ENCODE measurements at places on chromosomes 1 and 21. TPM values are rescaled to one million over a fixed set of nuclear protein-coding genes. Genes with fewer than 3 reads are reported as not detected.

The KRTAP21-2 gene
- not detected for total RNA-seq

DNA sequence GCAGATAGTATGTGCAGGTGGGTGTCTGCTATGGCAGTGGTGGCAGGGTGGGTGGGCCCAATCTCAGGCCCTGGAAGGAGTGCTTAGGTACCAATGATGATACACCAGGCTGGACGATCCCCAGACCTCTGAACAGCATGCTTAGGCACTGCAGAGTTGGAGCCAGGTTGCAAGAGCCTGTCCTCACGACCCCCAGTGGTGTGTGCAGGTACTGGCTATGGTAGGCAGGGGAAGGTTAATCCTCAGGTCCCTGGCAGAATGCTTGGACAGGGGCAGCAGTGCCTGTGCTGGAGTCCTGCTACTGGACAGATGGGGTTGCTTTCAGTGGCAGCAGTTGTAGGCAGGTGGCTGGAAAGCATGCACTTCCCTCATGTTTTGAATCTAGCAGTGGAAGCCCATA, 100.5 kb upstream of the NEK7 start:
- DNase-seq: peak; percentile 54

- no peak for DNase-seq
Observed at GRCh38 chr1:67041841-67042503, 12.0 kb downstream of the SLC35D1 start.

The S100A9 gene
- total RNA-seq: 10.6 TPM

The UBIAD1 gene
- total RNA-seq: 13.7 TPM

DNA sequence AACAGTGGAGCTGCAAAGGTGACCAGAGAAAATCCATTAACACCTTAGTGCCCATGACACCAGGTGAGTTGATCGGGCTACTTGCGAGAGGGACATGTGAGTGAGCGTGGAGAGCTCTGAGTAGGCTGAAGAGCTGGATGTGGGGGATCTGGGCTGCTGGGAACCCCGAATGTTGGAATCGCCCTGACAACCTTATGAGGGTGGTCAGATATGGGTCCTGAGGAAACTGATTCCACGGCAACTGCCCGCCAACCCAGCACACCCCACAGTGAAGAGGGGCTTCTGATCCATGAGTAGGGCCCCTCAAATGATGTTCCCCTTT, 705 bp upstream of the QSOX1 start:
- DNase-seq: no peak

The TTC39A gene
- total RNA-seq: 18.8 TPM

DNA sequence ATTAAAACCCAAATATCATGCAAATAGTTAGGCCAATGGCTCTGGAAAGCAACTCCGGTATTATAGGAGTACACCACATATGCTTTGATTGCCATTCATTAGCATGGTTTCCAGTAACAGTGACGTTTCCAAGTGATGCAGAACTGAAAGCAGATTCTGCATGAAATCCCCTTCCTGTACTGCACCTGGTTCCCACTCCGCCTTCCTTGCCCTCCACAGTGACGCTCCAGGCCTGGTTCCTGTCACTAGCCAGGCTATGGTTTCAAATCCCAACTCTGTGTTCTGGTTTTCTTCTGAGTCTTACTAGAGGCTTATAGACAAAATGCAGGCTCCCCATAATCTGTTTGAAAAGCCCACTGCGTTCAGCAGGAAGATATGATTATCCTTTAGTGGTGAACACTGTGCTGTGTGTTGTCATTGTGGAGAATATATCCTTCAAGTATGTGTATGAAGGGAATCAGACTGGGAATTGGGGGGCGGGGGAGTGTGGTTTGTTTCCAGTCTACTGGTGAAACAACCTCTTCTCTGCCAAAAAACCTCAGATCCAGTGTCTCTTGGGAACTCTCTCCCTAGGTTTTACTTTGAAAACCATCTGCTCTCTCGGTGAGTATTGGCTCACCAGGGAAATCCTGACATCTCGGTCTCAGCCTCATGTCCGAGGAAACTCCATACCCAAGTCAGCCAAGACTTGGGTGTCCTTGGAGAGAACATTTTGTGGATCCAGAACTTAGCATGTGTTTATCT, 78.7 kb downstream of the TYW3 start:
- DNase-seq: no peak

DNA sequence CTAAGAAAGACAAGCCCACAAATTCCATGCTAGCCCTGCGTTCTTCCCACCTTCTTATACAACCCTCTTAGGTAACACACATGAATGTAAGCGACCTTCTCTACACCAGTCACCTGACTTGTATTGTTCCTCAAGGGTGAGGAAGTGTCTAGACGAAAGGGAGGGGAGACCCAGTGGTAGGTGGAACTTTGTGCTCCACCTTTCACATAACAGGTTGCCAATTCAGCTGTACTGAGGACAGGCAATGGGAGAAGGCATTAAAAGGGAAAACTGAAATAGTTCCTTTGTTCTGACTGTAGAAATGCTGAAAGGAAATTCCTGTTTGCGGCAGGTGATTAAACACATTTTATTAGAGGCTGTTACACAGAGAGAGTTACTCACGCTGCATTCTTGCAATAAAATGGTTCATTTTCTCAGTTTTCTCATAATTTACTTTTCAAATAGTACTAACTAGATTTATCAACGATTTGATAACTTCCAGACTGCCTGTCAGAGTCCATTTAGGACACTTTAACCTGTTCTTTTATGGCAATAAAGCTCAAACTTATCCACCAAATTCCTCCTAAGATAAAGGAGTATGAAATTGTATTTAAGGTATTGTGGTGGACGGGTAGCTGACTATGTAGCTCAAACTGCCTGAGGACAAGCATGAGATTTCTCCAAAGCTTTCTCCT, 17.8 kb upstream of the CHRM3 start:
- peak; percentile 6 for DNase-seq

GRCh38 chr1:91699339-91699974, 186.5 kb downstream of the TGFBR3 start:
- DNase-seq: no peak

DNA sequence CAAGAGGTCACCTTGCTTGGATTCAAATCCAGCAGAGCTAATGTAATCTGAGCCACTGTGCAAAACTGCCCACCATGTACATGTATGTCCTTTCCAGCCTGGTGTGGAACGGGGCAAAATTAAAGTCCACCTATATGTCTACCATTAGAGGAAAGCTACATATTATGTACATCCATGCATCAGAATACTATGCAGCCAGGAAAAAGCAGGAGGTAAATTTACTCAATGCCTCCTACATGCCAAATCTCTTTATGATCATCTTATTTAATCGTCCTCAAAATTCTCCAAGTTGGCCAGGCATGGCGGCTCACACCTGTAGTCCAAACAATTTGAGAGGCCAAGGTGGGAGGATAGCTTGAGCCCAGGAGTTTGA, 6.3 kb upstream of the ZNF683 start:
- no peak for DNase-seq

- no peak for DNase-seq
Observed at GRCh38 chr1:164735315-164736052, 176.5 kb downstream of the PBX1 start.

GRCh38 chr1:87194271-87194774, 134.4 kb upstream of the LMO4 start:
- no peak for DNase-seq

The EDEM3 gene
- total RNA-seq: 44.5 TPM

DNA sequence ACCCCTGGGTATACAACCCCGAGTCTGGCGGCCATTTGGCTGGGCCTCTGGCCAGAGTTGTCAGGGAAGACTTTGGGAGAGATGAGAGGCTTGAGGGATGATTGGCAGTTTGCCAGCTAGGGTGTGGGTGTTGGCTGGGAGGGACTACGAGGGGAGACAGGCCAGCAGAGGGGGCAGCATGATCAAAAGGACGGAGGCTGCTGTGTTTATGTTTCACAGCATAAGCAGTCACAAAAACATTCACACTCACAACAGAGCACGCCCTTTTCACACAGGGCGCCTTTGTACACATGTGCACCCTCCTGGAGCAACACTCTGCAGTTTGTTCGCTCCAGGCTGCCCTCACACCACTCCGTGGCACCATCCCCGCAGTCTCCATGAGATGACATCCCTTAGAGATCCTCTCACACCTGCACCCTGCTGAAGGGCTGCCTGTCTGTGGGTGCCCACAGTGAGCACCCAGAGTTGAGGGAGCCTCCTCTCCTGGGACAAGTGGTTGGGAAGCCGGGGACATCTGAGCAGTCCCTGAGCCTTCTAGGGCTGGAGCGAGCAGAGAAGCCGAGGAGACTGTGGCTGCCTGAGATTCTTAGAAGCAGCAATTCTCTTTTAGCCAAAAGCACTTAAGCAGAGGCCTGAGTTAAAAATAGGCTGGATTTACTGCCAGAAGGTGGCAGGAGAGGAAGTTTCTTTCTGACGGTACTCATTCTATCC, 15.4 kb downstream of the EFNA3 start:
- no peak for DNase-seq

The RNU1-4 gene
- total RNA-seq: 1,905 TPM

Data from Calu3 (cell line).